ENCODE measurements at places on chromosomes 1 and 21. TPM values are rescaled to one million over a fixed set of nuclear protein-coding genes. Genes with fewer than 3 reads are reported as not detected.

The AQP10 gene
- not detected for total RNA-seq

The ARHGAP29 gene
- total RNA-seq = 15.4 TPM

The C1QC gene
- 7.5 TPM for total RNA-seq

The CFAP107 gene
- total RNA-seq = not detected

The LIN28A gene
- total RNA-seq = not detected

The SNIP1 gene
- 25.0 TPM for total RNA-seq

The CADM3 gene
- 112 TPM for total RNA-seq

The TTC34 gene
- total RNA-seq = 0.16 TPM

The SIK1 gene
- total RNA-seq = 0.47 TPM

The ZNF670 gene
- total RNA-seq = 24.8 TPM

The CELA3B gene
- total RNA-seq = not detected

The C1orf53 gene
- not detected for total RNA-seq

The AIM2 gene
- total RNA-seq = 23.4 TPM

The CR1L gene
- 0.16 TPM for total RNA-seq

The KCNC4 gene
- total RNA-seq = 4.8 TPM

The ATP8B2 gene
- 28.5 TPM for total RNA-seq

The MARK1 gene
- 77.7 TPM for total RNA-seq

The TTC22 gene
- 0.16 TPM for total RNA-seq

The PDE4B gene
- total RNA-seq = 77.8 TPM

The ELAPOR1 gene
- 19.5 TPM for total RNA-seq

The HLX gene
- total RNA-seq = 0.31 TPM

The LENEP gene
- 2.7 TPM for total RNA-seq

The HEATR1 gene
- total RNA-seq = 77.2 TPM

The ACTL8 gene
- not detected for total RNA-seq

The SEC16B gene
- 0.78 TPM for total RNA-seq

The TMPRSS2 gene
- not detected for total RNA-seq

The TAL1 gene
- 1.6 TPM for total RNA-seq

The PLA2G2A gene
- not detected for total RNA-seq

The CD101 gene
- 1.1 TPM for total RNA-seq

The KCNT2 gene
- 50.1 TPM for total RNA-seq

The LAPTM5 gene
- 3.9 TPM for total RNA-seq

The SAMSN1 gene
- 5.8 TPM for total RNA-seq

The SSR2 gene
- total RNA-seq = 193 TPM

The APCS gene
- total RNA-seq = not detected

The CD1B gene
- total RNA-seq = not detected

The C2CD2 gene
- 8.3 TPM for total RNA-seq

The AKR7A3 gene
- total RNA-seq = 1.2 TPM

The SELENON gene
- 10.3 TPM for total RNA-seq

The DONSON gene
- total RNA-seq = 21.7 TPM

The IGSF21 gene
- total RNA-seq = 45.9 TPM

The CASQ2 gene
- total RNA-seq = 0.47 TPM

The AVPR1B gene
- total RNA-seq = not detected

The PTPN7 gene
- total RNA-seq = 0.16 TPM

The CELA2B gene
- not detected for total RNA-seq

The LRRC42 gene
- total RNA-seq = 23.1 TPM

The IFFO2 gene
- total RNA-seq = 5.8 TPM

The CYP4A11 gene
- not detected for total RNA-seq

The CHI3L2 gene
- 0.47 TPM for total RNA-seq

The LRRIQ3 gene
- 1.9 TPM for total RNA-seq

The MIGA1 gene
- total RNA-seq = 28.5 TPM

The RSPO1 gene
- not detected for total RNA-seq
